Astrocyte of the spinal cord (primary cell): ENCODE measurements at places on chromosomes 1 and 21.

GRCh38 chr1:117633423-117633822 is 27.6 kb downstream of the TENT5C start:
- DNase-seq: no peak

- no peak for DNase-seq
Observed at GRCh38 chr1:69284508-69284907, 283.2 kb upstream of the LRRC7 start.

- peak; percentile 94 for DNase-seq
Observed at GRCh38 chr1:22831729-22832413, 121.2 kb downstream of the EPHB2 start.

DNA sequence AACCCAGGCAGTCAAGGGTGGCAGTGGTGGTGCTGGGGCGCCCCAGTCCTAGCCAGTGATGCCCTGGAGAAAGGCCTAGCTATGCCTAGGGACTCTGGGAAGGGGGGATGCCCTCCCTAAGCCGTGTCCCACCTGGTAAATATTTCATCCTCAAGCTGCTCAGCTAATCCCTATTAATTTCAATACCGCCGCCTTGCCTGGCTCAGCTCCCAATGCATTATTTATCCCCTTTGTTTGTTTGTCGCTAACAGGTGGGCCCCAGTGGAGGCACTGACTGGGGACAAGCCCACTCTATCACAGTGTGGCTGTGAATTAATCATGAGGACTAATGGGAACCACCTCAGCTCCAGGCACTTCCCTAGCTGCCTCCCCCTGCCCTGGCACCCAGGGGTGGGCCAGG is 22.5 kb downstream of the DMAP1 start:
- DNase-seq: no peak

DNA sequence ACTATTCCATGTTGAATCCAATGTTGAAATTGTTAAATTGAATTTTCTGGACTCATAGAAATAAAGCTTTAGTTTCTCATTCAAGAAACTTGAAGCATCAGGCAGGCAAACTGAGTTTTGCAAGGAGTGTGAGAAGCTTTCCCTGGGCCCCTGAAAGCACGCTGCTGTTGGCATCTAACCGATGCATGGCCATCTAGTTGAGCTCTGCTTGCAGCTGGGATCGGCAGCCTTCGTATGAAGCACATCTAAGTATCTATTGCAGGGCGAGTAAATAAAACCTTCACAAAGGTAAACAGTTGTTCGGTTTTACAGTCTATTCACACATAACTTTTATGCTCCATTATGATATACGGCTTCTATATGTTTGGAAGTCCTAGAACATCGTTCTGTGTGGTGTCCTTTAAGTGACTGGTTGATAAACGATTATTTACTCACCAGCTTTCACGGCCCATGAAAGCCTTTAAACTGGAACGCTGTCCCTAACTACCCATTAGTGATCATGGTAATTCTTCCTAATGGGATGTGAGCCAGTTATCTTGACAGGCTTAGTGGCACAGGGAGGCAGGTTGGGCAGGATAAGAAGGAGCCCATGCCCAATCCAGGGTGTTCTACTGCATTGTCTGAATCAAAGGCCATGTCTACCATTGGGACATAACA is 71.7 kb downstream of the SEC16B start:
- DNase-seq: no peak

DNA sequence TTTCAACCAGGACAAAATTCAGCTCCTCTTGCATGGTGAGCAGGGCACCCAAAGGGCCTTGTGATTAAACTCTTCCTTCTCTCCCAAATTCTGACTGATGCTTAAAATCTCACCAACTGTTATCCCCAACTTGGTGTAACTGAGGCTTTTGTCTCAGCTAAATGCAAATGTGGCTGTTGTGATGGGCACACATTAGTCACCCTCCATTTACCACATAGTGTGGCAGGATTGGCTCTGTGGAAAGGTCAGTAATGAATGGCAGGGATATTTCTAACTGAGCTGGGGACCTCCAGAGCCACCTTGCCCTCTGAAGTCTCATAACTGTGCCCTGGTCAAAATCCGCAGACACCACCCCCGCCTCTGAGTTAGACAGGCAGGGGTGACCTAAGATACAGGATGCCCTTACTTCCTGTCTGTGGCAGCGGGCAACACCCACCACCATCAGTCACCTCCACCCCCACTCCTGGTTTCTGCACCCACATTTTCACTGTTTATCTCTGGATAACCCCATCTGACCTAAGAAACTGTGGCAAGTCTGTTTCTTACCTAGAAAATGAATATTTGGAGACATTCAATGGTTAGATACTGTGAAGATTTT is 25.4 kb upstream of the RGS16 start:
- DNase-seq: no peak

DNA sequence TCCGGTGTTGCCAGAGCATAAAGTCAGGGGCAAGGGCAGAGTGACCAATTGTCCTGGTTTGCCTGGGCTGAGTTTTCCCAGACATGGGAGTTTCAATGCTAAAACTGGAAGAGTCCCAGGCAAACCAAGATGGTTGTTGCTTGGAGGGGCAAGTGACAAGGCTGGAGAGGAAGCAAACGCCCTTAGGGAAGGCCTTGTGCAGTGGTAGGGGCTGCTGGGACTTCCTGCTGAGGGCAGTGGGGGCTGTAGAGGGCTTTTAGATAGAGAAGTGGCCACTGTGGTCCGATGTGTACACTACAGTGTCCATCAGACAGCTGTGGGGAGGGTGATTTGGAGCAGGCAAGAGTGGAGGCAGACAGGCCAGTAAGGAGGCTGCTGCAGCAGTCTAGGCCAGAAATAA is 7.0 kb upstream of the CELA2A start:
- DNase-seq: no peak

GRCh38 chr1:227779021-227779441 is 36.4 kb upstream of the PRSS38 start:
- no peak for DNase-seq
